ENCODE measurements at places on chromosomes 7 and 10.

DNA sequence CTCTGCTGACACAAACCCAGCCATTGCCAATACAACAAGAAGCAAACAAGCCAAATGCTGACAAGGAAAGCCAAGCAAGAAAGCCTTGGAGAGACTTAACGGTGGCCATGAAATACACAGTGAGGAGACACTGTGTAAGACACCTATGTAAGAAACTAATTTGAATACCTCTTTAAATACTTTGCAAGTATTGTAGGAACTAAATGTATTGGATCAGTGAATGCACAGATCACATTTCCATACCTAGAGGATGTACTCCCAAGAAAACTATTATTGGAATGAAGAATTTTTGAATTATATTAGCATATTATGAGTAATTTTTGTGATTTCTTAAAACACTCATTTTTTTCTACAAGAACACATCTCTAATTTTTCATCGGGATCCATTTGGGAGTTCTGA, 34.0 kb downstream of the ETV1 start:
- DNase-seq, result no peak

GRCh38 chr7:144474800-144475615, 71.5 kb upstream of the NOBOX start:
- no peak for DNase-seq

GRCh38 chr7:157612664-157613561, 276.1 kb downstream of the DNAJB6 start:
- no peak for DNase-seq

GRCh38 chr10:130747356-130747755, 564.2 kb downstream of the TCERG1L start:
- DNase-seq, result no peak

- DNase-seq, result no peak
These were observed 591.6 kb downstream of the SDK1 start for GRCh38 chr7:3892686-3893085.

GRCh38 chr10:107806026-107806425, 641.5 kb upstream of the SORCS1 start:
- DNase-seq, result no peak

GRCh38 chr10:76047521-76047920, 616.1 kb downstream of the LRMDA start:
- no peak for DNase-seq

DNA sequence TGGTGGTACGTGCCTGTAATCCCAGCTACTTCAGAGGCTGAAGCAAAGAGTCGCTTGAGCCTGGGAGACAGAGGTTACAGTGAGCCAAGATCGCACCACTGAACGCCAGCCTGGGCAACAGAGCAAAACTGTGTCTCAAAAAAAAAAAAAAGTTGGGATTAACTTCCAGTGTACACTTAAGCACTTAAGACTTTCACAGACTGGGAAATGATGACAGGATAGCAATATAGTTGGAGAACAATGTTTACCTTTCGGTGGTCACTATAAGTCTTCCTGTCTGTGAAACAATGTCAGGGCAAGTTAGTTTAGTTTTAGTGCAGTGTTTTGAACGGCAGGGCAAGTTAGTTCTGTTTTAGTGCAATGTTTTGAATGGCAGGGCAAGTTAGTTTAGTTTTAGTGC, 130.2 kb downstream of the TPST1 start:
- no peak for DNase-seq

- no peak for DNase-seq
These were observed 136.2 kb downstream of the WDR11 start for GRCh38 chr10:120987359-120987758.

- DNase-seq, result no peak
These were observed 15.9 kb downstream of the FKBP6 start for GRCh38 chr7:73343671-73344380.

DNA sequence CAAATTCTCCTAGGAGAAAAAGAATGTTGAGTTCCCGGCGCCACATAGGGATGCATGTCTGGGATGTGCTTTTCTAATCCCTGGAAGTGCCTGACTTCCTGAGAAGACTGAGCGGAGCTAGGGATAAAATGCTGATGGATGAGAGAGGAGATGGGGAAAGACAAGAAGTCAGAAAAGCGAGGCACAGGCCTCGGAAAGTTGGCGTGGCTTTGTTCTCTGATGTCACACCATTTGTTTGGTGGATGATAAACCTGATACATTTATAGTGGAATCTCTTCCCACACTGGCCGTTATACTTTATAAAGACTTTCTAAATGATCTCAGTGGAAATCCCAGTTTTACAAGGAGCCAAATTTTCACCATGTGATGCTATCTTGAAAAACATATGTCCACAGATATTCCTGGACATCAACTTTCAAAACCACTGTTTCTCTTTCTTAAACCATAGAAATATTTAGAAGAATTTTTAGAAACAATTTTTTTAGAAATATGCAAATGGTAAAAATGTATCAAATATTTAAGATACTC, 188.8 kb upstream of the SVIL start:
- DNase-seq, result no peak

DNA sequence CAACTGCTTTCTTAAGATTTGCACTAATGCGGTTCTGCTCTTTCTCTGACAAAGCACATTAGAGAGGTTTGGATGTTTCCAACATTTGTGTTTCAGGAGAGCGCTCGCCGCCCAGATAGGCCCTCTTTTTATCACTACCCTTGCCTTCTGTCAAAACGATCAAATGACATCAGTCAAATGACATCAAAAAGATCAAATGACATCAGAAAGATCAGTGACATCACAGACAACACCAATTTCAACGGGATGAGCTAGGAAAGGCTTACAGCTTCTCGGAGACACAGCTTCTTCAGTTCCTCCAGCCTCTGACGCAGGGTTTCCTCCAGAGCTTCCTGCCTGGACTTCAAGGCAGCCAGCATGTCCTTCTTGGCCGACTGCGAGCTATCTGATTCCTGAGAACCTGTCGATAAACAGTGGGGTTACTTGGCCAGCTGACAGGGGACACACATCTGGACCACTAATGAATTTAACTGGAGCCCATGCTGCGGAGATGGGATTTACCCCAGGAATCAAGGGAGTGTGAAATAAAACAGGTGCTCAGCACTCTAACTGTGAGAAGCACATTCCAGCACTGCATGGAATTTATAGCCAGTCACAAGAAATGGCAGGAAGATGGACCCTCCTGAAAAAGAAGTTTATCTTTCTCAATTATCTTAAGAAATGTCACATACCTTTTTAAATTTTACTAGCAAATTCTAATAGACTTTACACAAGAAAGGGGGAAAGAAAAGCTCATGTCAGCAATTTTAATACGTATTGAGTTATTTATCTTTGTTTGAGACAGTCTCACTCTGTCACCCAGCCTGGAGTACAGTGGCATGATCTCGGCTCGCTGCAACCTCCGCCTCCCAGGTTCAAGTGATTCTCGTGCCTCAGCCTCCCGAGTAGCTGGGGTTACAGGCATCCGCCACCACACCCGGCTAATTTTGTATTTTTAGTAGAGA, 88.2 kb downstream of the PRPF18 start:
- DNase-seq, result no peak

DNA sequence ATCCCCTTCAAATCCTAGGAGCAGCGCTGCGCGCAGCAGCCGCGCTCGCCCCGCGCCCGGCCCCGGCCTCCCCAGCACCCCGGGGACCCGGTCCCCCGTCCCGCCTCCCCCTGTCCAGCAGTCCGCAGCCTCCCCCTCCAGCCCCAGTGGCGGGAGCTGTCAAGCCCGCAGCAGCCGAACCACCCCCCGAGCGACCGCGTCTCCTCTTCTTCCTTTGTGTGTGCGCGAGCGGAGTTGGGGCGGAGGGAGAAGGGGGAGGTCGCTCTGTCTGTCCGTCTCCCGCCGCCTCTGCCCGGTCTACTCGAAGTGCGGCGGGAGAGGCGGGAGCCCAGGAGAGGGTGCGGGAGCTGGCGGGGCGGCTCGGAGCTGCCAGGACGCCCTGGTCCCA, 375 bp upstream of the CHN2 start:
- DNase-seq, result no peak

- no peak for DNase-seq
These were observed 97.5 kb downstream of the UBE2H start for GRCh38 chr7:129855234-129855673.

- no peak for DNase-seq
These were observed 11.4 kb downstream of the CLDN3 start for GRCh38 chr7:73758581-73759138.

DNA sequence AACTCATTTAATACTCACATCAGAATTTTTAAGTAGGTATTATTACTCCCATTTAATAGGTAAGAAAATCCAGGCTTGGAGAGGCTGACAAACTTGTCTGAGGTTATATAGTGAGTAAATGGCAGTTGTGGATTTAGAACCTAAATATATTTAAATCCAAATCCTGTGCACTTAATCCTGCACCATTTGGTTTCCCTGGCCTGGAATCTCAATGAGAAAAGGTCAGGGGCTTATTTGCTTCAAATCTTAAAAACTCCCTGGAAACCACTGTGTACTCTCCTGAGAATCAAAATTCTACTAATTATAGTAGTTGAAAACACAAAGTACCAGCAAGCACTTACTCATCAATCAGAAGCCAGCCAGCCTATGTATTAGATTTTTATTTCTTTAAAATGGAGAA, 97.7 kb downstream of the DNMBP start:
- no peak for DNase-seq

- DNase-seq, result no peak
These were observed 94.6 kb downstream of the FAS start for GRCh38 chr10:89085153-89085552.

DNA sequence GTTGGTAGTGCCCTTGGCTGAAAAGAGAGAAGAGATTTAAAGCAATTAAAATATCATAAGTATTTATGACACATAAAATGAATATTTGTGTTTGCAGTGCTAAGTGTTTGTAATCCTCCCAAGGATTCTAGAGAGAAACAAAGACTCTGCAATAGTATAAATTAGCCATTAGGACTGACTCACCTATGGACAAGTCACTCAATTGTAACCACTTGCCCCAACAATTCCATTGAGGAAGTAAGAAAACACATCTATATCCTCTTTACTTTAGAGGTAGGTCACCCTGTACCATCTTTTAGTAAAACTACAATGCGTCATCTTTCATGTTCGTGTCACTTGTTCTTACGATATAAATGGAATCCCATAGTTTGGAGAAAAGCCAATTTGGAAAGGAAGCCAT, 85.7 kb upstream of the INHBA start:
- no peak for DNase-seq

GRCh38 chr7:23043441-23043840, 29.5 kb upstream of the HYCC1 start:
- no peak for DNase-seq
